ENCODE measurements at places on chromosomes 3 and 15.
A peak's percentile ranks its signal among the peaks of the same experiment; 100 is the strongest.

GRCh38 chr3:103184772-103185171, 750.0 kb downstream of the ZPLD1 start:
- DNase-seq: no peak

DNA sequence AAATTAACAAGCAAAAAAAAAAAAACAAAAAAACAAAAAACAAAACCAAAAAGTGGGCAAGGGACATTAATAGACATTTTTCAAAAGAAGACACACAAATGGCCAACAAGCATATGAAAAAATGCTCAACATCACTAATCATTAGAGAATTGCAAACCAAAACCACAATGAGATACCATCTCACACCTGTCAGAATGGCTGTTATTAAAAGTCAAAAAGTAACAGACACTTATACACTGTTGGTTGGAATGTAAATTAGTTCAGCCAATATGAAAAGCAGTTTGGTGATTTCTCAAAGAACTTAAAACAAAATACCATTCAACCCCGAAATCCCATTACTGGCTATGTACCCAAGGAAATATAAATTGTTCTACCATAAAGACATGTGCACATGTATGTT, 222.4 kb upstream of the CD96 start:
- DNase-seq: no peak

DNA sequence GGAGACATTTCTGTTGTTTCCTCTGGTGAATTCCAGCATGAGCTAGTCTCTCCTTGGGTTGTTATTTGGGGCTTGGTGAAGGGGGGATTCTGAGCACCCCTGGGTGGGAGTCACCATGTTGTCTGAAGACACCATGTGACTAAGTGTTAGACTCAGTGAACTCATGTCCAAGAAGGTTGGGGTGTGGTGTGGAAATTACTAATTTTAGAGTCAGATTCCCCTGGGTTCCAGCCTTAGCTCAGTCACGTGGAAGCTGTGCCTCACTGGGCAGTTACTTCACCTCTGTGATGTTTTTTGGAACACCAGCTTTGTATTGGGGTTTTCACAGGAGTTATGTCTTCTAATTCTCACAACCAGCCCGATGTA, 171.5 kb downstream of the RPLP1 start:
- no peak for DNase-seq

DNA sequence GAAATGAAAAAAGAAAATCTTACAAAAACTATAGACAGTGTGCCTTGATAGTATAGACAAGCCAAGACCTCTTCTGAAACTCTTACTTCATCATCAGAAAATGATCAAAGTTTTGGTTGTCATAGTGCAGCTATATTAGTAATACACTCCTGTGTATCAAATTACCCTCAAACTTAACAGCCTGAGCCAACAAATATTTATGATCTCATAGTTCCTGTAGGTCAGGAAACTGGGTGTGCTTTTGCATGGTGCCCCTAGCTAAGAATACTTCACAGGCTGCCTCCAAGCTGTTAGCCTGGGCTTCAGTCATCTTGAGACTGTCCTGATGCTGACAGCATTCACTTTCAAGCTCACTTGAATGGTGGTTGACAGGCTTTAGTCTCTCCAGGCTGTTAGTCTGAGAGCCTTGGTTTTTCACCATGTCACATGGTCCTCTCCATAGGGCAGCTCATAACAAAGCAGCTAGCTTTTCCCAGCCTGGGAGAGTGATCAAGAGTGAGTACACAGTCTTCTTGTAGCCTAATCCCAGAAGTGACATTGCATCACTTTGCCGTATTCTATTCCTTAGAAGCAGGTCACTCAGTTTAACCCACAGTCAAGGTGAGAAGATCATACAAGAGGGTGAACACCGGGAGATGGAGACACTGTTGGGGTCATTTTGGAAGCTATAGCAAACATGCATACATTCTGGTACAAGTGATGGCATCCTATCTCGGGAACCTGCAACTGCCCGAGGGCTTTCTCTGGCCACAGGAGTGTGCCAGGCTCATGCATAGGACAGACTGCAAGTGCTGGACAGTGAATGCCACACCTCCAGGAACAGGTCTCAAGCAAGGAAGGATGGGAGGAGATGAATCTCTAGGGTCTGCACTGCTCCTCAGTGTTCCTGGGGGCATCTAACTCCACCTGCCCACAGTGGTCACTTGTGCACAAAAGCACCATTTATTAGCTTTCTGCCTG, 173.4 kb upstream of the CADPS start:
- no peak for DNase-seq

- DNase-seq: peak; percentile 73
Observed at GRCh38 chr3:45656575-45657363, 32.4 kb upstream of the SACM1L start.

GRCh38 chr3:17090280-17090983, 205.7 kb downstream of the PLCL2 start:
- DNase-seq: no peak

GRCh38 chr3:122074621-122075265, 19.6 kb downstream of the CD86 start:
- no peak for DNase-seq

DNA sequence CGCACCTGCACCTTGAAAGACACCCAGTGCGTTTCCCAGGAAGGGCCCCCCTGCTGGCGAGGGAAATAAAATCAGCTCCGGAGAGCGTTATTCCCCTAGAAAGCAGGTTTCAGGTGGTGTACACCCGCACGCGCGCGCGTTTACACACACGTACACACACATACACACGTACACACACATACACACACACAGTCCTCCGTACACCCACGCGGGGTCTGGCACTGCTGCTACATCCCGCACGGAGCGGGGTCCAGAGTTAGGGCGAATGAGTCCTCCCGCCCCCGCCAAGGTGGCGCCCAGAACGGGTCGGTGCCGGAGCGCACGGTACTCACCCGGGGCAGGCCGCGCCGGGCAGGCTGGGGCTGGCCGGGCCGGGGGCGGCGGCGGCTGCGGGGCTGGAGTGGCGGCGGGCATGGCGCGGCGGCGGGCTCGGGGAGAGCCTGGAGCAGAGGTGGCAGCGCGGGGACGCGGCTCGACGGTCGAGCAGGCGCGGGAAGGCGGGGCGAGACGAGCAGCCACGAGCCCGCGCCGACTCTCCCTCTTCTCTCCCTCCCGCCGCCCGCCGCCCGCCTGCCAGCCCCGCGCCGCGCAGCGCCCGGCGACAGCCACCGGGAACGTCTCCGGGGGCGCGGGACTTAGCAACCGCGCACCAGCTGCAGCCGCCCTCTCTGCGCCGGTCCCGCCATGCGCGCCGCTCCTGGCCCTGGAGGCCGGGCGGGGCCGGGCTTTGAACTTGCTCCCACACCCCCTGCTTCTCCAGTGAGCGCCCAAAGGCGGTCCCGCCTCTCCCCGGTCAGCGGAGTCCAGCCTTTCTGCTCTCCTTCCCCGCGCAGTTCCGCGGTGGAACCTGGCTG, at the start of gene DCLK3:
Gene DCLK3 (minus strand): TSS at position 704 of the 854 bp plus-strand sequence. CDS start 290 bp downstream, at position 414.
- no peak for DNase-seq

DNA sequence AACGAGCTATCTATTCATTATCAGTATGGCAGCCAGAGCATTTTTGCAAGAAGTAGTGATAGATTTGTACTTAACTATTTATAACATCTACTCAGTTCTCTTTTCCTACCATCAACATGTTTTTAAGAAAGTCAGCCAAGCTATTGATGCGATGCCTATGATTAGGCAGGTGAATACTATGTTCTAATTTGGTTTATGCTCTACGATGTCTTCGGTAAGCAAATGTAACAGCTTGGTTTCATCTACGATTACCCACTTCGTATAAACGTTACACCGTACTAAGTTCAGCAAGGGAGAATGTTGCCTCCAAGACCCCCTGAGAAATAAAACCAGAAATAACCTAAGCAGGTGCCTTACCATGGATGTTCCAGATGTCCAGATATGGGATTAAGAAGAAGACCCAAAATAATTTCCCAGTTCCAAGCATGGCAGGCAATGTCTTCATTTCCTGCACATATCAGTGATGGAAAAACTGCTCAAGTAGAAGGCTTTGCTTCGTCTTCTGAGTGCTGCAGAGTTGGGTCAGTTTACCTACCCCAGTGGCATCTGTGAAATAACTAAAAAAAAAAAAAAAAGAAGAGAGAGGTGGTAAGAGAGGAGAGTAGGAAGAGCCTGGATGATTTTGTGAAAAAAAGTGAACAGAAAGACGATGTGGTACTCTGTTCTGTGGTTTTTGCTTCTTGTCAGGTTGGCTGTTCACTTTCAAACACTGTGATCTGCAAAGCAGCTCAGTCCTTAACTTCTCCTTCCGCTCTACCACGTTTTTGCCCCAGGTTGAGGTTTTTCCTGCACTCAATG, at the start of gene BTLA:
Gene BTLA (minus strand): TSS at position 559 of the 798 bp plus-strand sequence. CDS start 114 bp downstream, at position 445.
- DNase-seq: no peak

GRCh38 chr3:25212736-25213135, 215.3 kb upstream of the RARB start:
- DNase-seq: no peak

- no peak for DNase-seq
Observed at GRCh38 chr3:120052225-120052624, 42.0 kb downstream of the GSK3B start.

GRCh38 chr3:124993466-124993865, 58.9 kb upstream of the MUC13 start:
- DNase-seq: no peak

GRCh38 chr15:55389264-55389607, 18.9 kb downstream of the CCPG1 start:
- no peak for DNase-seq

DNA sequence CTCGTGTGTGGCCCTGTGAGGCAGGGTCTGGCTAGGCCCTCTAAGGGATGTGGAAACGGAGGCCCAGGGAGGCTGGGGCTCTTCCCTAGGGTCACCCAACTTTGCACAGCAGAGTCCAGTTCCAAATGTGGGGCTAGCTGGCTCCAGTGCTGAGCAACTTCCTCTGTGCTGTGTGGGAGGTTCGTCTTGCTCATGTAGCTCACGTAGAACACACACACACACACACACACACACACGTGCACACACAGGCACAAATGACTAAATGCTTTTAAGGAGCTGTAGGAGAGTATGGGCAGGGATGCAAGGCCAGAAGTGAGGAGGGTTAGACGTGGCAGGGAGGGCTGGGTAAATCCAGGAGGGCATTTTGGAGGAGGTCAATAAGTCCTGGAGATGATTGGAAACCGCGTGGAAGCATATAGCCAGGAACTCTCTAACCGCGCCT, 213.8 kb downstream of the RPLP1 start:
- DNase-seq: no peak
